ENCODE measurements at places on chromosomes 12 and 14.
A peak's percentile ranks its signal among the peaks of the same experiment; 100 is the strongest.

- DNase-seq, result no peak
Observed at GRCh38 chr12:6310771-6311610, 509 bp downstream of the PLEKHG6 start.

DNA sequence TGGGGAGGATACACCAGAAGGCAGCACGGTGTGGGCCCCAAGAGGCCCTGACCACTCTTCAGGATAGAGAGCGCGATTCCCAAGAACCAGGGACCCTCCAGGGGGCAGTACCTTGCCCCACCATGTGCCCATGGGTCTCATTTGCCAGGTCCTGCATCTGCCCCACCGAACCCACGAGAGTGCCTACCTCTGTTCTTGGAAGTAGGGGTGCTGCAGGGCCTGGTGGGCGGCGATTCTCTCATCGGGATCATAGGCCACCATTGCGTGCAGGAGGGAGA is 72.7 kb downstream of the MOK start:
- no peak for DNase-seq

GRCh38 chr14:65373671-65374039 is 38.9 kb upstream of the FUT8 start:
- DNase-seq, result no peak

DNA sequence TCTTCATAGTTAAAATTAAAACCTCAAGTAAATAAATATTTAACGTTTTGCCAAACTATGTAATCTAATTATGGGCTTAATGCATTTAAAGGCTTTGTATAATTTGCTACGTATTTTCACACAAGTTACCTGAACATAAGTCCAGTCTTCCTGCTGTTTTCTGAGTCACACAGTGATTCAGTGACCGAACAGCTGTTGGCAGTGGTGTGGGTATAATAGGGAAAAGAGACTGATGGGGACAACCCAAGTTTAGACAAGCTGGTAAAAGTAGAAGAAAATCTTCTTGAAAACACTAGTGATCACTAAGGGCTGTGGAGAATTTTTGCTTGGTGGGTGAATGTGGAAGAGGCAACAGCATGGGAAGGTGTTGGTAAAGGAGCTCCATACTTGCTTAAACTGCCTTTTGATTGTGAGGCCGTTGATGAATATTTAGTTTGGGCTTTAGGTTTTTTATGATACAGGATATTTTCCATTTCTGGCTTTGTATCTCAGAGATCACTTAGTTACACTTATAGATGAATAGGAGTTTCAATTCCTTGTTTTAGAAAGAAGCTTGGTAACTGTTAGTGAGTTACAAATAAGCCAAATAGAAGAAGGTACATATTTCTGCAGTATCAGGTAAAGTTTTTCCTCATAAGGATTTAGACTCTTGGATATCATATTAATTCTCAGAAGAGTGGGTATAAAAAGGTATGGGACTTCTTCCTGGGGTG is 23.9 kb downstream of the LRRK2 start:
- DNase-seq, result no peak

GRCh38 chr12:51132693-51133092 is 40.2 kb downstream of the TFCP2 start:
- DNase-seq, result no peak

DNA sequence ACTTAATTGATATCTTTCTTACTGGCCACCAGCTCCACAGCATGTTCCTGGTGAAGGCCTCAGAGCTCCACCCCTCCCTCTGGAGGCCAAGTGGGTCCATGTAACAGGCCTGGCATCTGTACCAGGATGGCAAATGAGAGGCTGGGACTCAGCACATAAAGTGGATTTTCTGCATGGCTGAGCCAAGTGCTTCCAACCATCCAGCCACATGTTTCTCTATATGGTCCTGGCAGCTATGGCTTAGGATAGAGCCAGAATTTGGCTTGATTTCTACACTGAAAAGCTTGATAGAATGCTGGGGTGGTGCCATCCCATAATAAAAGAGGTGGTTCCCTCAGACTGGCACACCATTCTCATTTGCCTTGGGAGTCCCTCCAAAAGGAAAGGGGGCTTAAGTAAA is 94.1 kb downstream of the PAX9 start:
- DNase-seq, result no peak

- no peak for DNase-seq
Observed at GRCh38 chr12:7483343-7483742, 20.2 kb downstream of the CD163 start.

DNA sequence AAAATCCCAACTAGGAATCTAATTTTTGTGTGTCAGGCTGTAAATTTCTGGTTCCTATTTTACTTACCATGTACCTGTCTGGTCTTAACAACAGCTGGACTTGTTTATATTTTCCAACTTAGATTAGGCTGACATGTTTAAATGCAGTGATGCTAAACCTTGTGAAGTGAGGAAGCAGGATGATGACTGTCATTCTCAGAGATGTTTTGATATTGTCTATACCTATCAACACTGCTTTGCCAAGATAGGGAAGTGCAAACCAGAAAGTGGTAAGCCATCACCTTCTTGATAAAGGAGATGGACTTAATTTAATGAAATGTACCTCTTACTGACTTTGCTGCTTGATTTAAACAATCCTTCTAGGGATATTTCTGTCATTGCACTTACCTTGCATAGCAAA is 2.1 kb downstream of the BICD1 start:
- DNase-seq, result no peak

- DNase-seq, result no peak
Observed at GRCh38 chr12:19819231-19819630, 379.9 kb downstream of the AEBP2 start.

GRCh38 chr14:64952598-64953309 is 10.2 kb upstream of the GPX2 start:
- no peak for DNase-seq

DNA sequence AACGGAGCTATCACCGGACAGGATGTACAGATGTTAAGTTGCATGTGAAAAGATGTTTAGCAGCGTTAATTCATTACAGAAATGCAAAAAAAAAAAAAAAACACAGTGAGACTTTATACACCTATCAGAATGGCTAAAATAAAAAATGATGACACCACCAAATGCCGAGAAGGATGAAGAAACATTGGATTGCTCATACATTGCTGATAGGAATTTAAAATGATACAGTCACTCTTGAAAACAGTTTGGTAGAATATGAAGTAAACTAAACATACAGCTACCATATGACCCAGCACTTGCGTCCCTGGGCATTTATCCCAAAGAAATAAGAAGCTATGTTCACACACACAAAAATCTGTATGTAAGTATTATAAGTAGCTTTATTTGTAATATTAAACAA is 574.1 kb downstream of the SLC16A7 start:
- no peak for DNase-seq

DNA sequence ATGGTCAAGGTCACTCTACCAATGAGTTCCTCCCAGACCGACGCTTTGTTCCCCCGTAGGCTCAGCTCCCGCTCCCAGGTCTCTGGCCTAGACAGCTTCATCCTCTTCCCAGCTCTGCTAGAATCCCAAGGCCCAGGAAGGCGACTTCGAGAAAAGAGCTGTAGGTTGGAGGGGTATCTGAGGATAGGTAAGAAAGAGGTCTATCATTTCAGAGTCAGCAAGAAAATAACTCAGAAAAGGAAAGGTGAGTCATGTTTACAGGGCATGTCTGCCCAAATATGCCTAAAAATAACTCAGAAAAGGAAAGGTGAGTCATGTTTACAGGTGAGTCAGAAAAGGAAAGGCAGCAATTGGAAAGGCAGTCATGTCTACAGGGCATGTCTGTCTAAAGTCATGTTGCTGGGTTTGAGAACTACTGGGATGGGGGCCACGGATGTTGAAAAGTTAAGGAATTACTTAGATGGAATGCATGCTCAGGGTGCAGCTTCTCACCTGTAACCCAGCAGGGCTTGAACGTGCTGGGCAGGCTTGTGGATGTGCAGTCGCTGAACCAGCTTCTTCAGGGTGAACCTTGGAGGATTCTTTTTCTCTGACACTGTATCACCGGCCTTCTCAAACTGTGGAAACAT is 12.2 kb downstream of the TEP1 start:
- DNase-seq, result no peak

DNA sequence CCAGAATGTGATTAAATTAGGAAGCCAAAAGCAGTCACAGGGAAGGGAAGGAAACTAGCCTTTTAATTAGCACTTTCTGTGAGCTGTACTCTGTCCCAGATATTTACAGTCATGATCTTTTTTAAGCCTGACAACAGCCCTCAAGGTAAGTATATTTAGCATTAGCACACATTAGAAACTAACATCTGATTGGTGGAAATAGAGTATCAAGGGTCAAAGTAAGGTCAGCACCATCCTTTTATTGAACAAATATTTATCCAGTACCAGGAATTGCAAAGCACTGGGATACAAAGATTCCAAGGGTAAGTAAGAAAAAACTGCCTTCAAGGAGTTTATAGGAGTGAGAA is 28.2 kb downstream of the RPGRIP1 start:
- DNase-seq, result no peak

GRCh38 chr14:21476523-21476924 is 235 bp downstream of the RAB2B start:
- peak; percentile 75 for DNase-seq

DNA sequence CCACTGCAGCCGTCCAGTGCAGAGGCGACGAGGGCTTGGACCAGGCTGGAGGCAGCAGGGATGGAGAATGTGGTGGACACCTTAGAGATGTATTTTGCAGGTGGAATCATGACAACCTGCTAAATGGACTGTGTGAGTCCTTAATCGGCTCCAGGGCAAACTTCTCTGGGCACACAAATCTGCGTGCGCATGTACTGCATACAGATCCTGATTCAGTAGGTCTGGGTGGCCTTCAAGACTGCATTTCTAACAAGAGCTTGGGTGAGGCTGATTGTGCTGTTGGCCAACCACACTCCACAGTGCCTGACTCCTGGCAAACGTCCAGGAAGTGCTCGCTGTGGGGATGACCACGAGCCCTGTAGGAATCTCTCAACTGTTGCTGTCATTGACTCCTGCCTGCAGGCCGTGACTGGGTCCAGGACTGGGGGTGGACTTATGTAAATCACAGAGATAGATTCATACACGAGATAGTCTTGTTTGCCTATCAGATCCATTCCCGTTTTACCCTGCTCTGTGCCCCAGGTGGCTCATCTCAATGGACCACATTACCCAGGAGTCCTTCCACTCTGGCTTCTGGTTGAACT is 27.2 kb downstream of the JDP2 start:
- no peak for DNase-seq

DNA sequence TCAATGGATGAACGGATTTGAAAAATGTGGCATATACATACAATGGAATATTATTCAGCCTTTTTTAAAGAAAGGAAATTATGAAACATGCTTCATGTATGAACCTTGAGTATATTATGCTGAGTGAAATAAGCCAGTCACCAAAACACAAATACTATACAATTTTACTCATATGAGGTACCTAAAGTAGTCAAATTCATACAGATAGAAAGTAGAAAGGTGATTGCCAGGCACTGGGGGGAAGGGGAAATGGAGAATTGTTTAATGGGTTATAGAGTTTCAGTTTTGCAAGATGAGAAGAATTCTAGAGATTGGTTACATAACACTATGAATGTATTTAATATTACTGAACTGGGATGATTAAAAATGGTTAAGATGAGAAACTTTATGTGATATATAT is 171.4 kb downstream of the TMTC3 start:
- DNase-seq, result no peak

- no peak for DNase-seq
Observed at GRCh38 chr12:11040162-11040561, 9.0 kb upstream of the TAS2R31 start.
